CD4-positive, alpha-beta T cell treated with Interleukin-12 subunit alpha and Interleukin-12 subunit beta, for 1 hour (primary cell): ENCODE measurements at places on chromosomes 7 and 10.

- DNase-seq, result no peak
Observed at GRCh38 chr10:110629680-110630191, 14.4 kb upstream of the RBM20 start.

- DNase-seq, result peak; percentile 30
Observed at GRCh38 chr7:36115448-36116321, 37.4 kb upstream of the EEPD1 start.

DNA sequence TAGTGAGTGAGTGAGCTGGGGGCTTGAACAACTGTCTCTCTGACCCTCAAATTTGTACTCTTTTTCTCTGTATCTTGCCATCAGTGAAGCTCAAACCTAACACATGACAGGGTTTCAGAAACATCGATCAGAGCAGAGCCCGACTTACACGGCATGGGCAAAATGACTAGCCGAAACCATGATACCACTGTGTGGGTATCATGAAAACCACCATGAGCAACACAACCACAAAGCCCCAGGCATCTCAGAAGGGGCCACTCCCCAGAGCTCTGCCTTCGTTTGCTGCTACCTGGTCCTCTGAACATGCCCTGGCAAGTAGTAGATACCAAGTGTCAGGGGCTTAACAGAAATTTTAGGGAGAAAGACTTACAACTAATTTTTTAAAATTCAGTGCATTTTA lies 308.5 kb downstream of the WDR11 start:
- DNase-seq, result no peak

- DNase-seq, result peak; percentile 8
Observed at GRCh38 chr10:9342885-9343570, 1288.5 kb downstream of the GATA3 start.

DNA sequence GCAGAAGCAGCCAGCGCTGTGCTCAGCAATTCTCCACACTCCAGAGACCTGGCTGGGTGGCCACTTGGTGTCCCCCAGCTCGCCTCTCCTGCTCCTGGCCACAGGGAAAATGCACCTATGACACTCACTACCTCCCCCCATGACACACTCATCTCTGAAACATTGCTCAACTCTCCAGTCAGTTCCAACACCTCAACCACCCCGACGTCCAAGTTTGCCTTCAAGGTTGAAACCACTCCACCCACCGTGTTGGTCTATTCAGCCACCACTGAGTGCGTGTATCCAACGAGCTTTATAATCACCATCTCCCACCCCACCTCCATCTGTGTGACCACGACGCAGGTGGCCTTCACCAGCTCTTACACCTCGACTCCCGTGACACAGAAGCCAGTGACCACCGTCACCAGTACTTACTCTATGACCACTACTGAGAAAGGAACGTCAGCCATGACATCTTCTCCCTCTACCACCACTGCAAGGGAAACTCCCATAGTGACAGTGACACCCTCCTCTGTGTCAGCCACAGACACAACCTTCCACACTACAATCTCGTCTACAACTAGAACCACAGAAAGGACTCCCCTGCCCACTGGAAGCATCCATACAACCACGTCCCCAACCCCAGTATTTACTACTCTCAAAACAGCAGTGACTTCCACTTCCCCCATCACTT lies 2.7 kb downstream of the MUC3A start:
- no peak for DNase-seq

DNA sequence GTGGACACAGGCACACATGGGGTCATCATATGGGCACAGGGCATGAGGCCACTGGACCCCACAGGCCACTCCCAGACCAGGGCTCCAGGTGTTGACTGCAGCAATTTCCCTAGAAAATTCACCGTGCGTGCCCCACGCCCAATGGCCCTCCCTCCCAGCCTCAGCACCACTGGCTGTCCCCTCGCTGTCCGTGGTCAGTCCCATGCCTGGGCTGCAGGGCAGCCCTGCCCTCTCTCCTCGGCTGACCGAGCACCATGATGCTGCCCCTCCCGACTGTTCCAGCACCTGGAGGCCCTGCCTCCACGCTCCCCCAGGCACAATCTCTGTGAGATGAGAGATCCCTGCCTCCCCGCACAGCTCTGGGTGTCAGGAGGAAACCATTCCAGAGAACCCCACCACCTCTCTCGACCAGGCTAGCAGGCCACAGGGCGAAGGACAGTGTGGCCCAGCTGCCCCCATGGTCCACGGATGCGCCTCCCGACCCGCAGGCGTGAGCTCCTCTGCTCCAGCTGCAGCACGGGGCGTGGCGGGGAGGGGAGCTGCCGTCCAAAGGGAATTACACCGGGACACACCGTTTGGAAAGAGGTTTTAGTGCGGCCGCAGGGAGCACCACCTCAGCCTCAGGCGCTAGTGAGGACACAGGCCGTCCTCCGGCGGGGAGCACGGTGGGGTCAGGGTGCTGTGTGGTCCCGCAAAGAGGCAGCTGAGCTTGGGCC lies 12.6 kb downstream of the NUDT1 start:
- no peak for DNase-seq

DNA sequence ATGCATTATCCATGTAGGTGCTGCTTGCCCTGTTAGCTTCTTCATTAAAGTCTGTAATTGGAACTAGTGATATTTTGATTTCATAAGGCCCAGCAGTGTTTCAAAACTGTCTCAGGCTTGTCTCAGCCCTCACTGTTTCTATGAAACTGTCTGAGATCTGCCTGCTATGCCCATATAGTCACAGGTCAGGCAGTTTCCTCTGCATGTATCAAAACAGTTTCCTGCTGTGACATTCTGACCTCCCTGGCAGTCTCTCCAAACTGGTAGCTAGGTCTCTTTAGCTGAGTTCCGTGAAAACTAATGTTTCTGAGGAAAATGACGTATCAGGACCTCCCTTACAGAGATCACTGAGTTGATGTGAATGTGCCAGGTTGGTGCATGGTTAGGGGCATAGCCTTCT lies 18.9 kb upstream of the SEMA3D start:
- no peak for DNase-seq

- no peak for DNase-seq
Observed at GRCh38 chr7:51344406-51345138, 28.0 kb upstream of the COBL start.

GRCh38 chr7:151312831-151313809 lies 28.5 kb upstream of the NUB1 start:
- peak; percentile 6 for DNase-seq

DNA sequence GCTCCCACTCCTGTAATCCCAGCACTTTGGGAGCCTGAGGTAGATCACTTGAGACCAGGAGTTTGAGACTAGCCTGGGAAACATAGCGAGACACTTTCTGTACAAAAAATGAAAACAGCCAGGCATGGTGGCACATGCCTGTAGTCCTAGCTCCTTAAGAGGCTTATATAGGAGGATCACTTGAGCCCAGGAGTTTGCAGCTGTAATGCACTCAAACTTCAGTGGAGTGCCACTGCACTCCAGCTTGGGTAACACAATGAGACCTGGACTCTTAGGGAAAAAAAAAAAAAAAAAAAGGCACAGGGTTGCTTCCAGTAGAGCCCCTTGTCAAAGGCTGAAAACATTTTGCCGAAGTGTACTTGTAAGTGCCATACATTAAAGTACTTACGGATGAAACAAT lies 195.3 kb downstream of the PHTF2 start:
- DNase-seq, result no peak

DNA sequence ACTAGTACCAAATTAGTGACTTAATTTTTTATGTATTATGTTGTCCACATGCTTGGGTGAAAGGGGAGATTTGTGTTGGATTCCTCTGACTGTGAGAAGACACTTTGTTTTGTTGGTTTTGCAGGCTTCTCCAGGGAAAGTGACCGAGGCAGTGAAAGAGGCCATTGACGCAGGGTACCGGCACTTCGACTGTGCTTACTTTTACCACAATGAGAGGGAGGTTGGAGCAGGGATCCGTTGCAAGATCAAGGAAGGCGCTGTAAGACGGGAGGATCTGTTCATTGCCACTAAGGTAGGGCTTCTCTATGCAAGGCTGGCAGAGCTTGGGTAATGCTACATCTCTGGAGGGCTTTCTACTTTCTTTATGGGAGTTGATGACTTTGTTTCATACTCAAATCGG lies 4.5 kb downstream of the AKR1E2 start:
- no peak for DNase-seq

GRCh38 chr7:51165337-51165736 lies 151.3 kb downstream of the COBL start:
- DNase-seq, result no peak

- DNase-seq, result peak; percentile 87
Observed at GRCh38 chr10:12448729-12449391, 99.5 kb downstream of the CAMK1D start.

DNA sequence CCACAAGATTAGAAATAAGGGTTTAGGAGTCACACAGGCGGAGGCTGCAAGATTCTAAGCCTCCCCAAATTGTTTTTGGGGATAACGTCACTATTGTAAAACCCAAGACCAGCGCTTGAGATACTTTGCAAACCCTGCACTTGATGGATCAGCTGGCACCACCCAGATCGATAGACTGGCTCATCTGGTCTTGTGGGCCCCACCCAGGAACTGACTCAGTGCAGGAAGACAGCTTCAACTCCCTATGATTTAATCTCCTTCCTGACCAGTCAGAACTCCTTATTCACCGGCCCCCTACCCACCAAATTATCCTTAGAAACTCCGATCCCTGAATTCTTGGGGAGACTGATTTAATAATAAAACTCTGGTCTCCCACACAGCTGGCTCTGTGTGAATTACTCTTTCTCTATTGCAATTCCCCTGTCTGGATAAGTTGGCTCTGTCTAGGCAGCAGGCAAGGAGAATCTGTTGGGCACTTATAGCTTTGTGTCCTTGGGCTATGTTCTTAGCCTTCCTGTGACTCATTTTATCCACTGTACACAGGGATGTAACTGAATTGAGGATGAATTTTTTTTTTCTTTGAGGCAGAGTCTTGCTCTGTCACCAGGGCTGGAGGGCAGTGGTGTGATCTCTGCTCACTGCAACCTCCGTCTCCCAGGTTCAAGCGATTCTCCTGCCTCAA lies 64.4 kb upstream of the CARD11 start:
- no peak for DNase-seq

DNA sequence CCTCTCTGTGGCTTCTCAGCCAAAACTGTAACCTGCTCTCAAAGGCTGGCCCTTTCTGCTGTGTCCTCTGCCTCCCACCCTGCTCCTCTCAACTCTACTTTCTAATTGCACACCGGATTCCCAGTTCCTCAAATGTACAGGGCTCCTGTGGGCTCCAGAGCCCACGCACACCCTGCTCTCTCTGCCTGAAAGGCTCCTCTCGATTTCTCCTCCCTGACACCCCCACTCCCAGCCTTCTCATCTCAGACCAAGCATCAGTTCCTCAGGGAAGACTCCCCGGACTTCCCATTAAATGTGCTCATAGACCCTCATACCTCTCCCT lies 111.7 kb upstream of the STEAP1B start:
- DNase-seq, result no peak
